ENCODE measurements at places on chromosomes 6 and 20.
A peak's percentile ranks its signal among the peaks of the same experiment; 100 is the strongest.

DNA sequence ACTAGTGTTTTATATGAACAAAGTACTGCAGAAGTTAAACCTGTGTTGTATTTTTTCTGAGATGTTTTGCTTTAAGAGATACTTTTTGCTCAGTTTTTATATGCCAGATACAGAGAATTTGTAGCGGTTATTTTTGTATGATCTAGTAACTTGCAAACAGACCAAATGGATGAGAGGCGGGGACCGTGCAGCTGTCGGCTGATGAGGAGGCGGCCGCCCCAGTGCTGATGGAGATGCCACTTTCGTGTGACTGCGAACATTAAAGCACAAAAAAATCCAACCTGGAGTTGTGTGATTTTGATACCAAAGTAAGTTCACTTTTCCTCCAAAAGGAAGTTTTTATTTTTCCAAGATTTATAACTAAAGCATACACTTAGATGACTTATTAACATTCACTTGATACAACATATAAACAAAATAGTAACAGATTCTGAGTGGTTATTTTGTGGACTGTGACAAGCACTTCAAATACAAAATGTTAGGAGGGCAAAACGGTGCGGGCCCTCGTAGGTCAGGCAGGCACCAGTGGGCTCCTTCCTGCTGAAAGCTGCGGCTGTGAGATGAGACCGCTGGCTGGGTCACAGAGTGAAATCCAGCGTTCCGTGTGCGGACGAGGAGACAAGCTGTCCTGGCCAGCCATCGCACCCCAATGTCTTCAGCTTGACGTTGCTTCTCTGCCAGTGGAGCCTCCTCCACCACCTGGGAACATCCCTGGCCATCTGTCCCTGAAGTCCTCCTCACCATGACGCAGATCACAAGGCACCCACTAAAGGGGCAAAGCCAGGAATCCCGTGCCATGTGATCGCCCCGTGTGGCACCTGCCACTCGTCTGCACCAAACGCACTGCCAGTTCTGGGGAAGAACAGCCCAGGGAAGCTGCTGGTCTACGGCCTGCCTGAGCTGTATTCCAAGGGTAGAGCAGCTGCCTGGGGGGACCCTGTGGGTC, 4.0 kb upstream of the OGFR start:
- DNase-seq = no peak

DNA sequence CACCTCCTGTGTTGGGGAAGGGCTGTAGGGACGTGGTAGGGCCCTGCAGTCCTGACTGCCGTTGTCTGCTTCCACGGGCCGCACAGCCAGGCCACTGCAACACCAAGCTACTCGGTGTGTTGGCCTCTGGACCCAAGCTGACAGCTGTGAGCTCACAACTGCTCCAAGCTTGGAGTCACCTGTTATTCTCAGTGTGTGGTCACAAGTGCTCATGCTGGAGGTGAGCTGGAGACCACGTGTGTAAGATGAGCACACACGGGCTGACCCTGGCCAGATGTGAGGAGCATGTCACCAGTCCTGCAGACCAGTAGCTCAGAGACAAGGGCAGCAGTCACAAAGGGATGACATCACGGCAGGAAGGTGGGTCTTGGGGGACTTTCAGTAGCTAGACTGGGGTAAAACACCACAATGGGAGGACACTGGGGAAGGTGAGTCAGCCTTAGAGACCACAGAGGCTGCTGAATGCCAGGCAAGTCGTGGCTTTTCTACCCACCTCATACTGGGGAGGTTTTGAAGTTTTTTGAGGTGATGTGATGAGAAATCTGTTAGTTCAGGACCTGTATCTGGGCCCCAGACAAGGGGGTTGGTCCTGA, 87.3 kb downstream of the FAM120B start:
- DNase-seq = no peak

- DNase-seq = no peak
Measured at GRCh38 chr6:92806254-92806653, 613.1 kb downstream of the EPHA7 start.

- DNase-seq = no peak
Measured at GRCh38 chr6:12064131-12064530, 52.0 kb downstream of the HIVEP1 start.

DNA sequence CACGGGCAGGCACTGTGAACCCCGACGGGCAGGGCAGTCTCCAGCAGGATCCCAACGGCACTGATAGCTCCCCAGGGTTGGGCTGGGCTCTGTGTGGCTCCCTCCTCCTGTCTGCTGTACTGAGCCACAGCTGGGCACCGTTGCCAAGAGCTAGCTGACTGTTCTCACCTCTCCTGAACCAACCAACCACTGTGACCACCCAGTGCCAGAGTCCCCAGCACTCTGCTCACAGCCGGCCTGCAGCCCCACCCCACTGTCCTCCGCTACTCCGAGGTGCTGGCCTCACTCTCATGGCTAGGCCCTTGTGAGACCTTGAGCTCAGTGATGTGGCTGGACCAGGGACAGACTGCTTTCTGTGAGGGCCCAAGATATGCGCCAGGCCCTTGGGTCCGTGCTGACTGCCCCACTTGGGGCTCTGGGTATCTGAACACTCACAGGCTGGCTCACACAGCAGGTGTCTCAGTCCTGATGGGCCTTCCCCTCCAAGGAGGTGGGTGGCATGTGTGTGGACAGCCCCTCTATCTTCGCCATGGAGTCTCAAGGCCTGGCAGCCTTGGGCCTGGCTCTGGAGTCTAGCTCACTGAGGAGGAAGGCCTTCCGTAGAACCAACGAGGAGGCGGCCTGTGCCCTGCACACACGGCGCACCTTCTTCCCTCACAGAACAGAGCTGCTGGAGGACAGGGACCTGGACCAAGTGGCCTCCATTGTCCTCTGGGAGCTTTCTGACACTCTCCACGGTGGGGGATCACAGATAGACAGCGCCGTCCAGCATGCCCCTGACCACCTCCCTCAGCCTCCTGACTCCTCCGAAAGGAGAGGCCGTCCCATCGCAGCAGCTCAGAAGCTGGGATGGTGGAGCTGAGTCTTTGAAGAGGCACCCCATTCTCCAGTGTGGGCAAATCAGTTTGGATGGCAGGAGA, 53.5 kb downstream of the TCP11 start:
- no peak for DNase-seq

DNA sequence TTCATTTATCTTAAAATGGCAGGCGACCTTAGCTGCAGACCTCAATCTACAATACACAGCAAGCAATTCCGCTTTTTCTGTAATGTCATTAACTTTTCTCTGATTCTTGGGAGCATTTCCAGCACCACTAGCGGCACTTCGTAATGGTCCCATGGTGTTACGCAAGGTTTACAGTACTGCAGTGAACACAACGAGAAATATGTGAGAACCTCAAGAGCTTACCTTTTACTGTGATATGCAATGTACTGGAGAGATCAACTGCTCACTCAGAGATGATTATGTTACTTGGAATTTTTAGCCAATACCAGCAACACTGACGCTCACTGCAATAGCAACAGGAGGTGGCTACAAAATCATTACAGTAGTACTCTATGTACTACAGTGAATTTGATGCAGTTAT, 2.8 kb upstream of the CEP43 start:
- no peak for DNase-seq

DNA sequence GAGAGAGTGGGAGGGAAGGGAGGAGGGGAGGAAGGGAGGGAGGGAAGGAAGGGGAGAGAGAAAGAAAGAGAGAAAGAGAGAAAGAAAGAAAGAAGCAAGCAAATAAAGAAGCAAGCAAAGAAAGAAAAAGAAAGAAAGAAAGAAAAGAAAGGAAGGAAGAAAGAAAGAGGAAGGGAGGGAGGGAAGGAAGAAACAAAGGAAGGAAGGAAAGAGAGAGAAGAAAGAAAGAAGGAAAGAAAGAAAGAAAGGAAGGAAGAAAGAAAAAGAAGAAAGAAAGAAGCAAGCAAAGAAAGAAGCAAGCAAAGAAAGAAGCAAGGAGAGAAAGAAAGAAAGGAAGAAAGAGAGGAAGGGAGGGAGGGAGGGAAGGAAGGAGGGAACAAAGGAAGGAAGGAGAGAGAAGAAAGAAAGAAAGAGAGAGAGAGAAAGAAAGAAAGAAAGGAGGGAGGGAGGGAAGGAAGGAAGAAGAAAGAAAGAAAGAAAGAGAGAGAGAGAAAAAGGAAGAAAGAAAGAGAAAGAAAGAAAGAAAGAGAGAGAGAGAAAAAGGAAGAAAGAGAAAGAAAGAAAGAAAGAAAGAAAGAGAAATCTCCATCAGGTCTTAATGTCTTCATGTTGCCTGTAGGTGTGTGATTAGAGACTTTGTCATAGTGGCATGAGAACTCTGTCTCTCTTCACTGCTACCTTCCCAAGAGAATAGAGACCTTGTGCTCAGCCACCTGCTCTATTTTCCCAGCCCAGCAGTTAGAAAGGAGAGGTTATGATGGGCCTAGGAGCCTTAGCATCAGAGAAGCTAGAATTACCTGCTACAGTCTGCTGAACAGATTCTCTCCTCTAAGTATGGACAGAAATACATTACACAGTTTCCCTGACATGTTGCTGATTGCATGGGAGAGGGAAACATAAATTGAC, 5.0 kb downstream of the SEMG1 start:
- no peak for DNase-seq

- DNase-seq = no peak
Measured at GRCh38 chr6:150302520-150303176, 66.2 kb upstream of the IYD start.

GRCh38 chr6:14722704-14723103, 523.2 kb upstream of the JARID2 start:
- no peak for DNase-seq

DNA sequence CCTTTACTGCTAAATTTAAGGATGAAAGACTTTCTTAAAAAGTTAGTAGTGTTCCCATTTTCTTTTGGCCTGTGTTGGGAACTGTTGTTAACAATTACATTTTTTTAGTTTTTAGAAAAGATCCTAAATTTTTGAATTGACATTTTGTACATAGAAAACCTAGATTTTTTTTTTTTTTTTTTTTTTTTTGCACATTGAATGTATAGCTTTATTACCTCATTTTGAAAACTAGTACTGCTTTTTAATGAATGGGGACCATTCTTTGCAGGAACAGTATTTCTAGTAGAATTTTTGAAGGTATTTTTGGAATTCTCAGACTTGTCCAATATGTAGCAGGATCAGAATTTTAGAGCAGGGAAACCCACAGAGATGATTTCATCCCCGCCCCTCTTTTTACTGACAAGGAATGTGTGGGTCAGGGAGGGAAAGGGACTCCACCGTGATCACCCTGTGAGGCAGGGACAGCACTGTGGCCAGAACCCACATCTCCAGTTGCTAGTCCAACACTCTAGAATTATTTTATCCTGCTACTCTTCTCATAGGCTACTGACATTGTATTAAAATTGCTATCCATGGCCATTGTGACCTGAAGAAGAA, 154.4 kb upstream of the SUPT3H start:
- no peak for DNase-seq

- DNase-seq = no peak
Measured at GRCh38 chr6:132400555-132400882, 756 bp downstream of the MOXD1 start.

- DNase-seq = no peak
Measured at GRCh38 chr6:49519660-49520059, 19.9 kb downstream of the GLYATL3 start.

DNA sequence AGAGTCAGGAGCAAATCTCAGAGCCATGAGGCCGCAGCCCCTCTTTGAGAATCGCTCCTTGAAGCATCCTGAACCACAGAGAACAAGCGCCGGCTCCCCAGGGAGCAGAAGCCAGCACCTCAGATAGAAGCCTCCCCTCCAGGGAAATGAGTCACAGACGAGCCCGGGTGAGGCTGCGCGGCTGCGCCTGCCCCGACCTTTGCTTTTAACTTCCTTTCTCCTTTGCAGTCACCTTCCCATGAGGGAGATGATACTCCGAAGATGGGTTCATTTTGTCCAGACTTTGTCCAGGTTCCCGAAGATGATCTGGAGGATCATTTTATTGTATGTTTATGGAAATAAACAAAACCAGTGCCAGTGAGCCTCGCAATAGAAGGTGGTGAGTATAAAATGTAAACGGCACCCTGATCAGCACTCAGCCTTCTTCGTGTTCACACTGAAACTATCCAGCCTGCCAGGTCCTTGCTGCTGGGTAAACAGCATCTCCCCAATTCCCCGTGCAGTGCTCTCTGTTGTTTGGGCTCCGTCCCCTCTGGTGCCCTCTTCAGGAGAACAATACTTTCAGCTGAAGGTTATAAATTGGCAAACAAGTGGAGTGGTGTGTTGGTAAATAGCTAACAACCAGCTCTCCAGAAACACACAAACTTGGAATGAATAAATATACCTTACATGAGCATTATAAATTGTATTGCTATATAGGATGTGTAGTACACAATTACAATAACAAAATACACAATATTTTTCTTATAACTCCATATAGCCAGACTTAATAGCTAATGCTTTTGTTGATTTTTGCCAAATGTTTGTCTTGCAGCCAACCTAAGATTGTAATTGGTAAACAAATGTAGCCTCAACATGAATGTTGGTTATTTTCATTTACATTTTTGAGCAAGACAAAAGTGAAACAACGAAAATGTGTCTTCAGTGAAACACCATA, 41.4 kb upstream of the TMEM181 start:
- DNase-seq = peak; percentile 86

DNA sequence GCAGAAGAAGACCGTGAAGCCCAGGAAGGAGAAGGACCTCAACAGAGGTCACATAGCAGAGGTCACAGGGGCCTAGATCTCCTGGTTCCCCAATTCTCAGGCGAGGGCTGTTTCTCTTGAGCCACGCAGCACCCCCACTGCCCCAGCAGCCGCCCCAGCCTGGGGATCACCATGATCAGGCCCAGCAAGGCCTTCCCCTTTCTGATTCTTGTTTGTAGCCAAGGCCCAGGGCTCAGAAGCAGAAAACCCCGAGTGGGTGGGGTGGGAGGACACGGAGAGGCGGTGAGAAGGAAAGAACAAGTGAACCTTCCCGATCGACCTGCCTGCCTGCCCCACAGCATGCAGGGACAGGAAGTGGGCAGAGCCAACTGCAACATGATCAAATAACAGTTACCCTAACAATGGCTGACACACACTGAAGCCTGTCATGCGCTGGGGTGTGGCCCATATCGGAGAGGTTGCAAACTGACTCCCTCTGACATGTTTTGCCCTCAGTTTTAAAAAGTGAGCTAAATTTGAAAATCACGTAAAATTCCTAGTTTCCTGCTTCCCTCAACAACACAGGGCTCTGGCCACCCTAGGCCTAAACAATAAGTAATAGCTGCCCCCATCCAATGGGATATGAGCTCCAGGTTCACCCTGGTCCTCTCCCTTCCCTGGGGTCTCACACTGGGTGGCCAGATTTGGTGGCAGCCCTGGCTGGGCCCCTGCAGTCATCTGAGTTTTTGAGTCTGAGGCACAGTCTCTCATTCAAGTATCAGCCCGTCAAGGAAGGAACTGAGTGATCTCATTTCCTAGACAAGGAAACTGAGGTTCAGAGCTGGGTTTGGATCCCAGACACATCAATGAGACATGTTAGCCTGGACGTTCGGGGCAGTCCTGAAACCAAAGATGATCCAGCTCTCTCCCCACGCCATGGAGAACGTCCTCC, 6.5 kb downstream of the PEDS1 start:
- DNase-seq = no peak

GRCh38 chr20:35009665-35010328, 54.1 kb downstream of the MYH7B start:
- no peak for DNase-seq

- no peak for DNase-seq
Measured at GRCh38 chr20:12409501-12409900, 491.8 kb downstream of the BTBD3 start.
